ENCODE measurements at places on chromosomes 2 and 18.

DNA sequence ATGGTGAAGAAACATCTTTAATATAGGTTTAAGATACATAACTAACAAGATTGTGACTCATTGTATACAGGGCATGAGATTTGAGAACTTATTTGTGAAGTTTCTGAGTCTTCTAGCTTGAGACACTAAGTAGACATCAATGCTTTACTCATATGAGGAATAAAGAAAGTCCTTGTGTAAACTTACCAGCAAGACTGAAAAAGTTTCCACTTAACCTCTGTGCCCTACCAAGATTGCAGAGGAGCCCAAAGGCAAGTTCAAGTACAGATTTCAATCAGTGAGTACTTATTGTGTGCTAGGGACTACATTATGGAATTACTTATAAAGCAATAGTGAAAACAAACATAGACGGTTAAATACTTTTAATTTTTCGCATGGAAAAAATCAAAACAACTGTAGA is 1041.2 kb upstream of the CELF4 start:
- DNase-seq = no peak

DNA sequence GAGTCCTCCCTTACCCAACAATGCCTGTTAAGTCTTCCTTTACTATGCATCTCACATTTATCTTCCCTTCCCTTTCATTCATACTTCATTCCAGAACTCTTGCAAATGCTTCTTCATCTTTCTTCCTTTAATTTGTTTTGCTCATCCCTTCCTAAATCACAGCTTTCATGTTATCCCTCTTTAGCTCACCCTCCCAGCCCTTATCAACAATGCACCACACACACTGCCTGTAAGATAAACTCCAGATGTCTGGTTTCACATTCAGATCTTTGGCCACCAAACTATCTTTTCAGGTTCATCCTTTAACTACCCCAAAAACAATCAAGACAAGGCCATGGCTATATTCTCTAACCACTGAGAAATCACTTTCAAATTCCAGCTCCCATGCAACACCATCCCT is 3.4 kb downstream of the CCDC93 start:
- DNase-seq = no peak

DNA sequence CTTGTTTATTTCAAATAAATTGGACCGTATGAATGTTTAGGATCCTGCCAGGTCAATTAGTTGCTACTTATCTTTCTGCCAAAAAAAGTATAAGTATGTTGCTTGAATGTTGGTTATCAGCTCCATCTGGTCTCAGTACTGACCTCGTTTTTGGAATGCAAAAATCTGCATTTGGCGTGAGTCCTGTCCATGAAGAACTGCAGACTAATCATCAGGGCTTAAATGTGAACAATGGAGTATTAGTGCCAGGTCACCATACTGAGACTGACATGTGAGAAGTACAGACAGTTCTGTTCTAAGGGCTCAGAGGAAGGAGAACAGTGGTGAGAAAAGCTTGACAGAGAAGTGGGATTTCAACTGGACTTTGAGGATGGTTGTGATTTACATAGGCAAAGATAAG is 393.1 kb upstream of the SLC14A2 start:
- DNase-seq = no peak

- DNase-seq = no peak
These were observed 166.3 kb upstream of the HDAC4 start for GRCh38 chr2:239566995-239567568.

DNA sequence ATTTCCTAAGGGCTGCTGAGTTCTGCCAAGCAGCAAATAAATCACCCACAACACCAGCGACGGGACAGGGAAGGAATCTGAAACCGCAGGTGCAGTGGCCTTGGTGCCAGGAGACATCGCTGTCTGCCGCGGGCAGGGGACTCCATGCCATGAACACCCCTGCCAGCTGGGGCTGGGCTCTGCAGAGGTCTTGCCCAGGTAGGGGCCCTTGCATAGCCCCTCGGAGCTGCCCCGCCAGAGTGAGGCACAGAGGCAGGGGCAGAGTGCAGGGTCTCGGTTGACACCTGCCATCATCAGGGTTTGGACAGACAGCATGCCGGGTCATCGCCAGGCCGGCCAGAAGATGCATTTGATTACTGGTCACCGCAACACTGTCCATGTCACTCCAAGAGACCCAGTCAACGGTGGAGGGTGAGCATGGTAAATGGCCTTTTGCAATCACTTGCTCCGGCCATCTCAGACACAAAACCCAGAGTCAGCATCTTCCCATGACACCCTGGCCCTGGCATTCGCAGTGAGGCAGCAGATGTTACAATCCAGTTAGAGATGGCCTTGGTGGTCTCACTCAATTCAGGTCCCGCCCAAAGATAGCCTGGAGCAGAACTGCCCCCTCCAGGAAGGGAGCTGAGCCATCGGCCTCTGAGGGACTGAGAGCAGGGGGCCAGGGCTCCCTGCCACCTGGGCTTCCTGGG is 255.4 kb downstream of the NDUFA10 start:
- no peak for DNase-seq

DNA sequence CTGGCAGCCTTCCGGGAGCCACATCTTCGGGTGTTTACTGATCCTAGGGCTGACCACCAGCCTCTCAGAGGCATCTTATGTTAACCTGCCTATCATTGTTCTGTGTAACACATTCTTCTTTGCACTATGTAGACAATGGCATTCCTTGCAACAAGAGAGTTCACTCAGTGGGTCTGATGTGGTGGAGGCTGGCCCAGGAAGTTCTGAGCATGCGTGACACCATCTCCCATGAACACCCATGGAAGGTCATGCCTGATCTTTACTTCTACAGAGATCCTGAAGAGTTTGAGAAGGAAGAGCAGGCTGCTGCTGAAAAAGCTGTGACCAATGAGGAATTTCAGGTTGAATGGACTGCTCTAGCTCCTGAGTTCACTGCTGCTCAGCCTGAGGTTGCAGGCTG is 15.3 kb upstream of the ALMS1 start:
- no peak for DNase-seq

GRCh38 chr2:62641410-62641843 is 64.1 kb upstream of the EHBP1 start:
- no peak for DNase-seq

DNA sequence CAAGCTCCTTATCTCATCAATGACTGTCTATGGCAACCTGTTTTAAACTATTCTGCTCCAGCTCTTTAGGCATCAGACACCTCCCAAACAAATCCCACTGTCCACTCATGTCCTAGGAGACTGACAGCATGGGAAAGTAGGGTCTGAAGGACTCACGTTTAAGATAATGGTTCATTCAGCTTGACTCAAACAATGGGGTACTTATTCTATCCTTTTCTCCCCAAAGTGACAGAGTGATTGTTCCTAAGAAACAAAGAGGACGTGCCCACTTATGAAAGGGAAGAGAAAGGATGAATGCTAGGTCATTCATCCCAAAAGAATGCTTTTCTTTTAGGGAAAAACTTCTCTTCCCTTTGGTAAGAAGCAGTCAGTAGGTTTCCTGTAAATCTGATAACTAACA is 41.9 kb downstream of the ALK start:
- DNase-seq = no peak

GRCh38 chr2:100802066-100802465 is 17.9 kb upstream of the NPAS2 start:
- DNase-seq = no peak

GRCh38 chr2:143401861-143402260 is 272.6 kb downstream of the ARHGAP15 start:
- no peak for DNase-seq

DNA sequence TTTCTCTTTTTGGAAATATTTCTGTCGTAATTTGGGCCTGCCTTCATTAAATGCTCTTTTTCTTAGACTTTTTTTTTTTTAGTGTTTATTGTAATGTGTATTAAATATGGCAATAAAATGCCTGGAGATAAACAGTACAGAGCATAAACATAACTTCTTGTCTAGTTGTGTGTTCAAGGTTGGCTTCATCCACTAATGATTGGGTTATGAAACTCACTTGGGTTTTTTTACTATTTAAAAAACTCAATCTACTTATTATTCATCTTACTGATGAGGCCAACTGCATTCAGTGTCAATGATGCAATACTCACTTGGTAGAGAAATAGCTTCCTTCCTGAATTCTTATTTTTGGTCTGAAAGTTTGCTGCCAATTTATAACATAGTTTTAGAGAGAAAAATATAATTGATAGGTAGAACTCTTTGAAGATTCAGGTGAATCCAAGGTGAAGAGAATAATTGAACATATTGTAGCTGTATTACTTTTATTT is 144.2 kb upstream of the NABP1 start:
- DNase-seq = no peak

- DNase-seq = no peak
These were observed 198.7 kb downstream of the MCFD2 start for GRCh38 chr2:46716927-46717326.

GRCh38 chr2:239278361-239278760 is 122.5 kb downstream of the HDAC4 start:
- DNase-seq = no peak

DNA sequence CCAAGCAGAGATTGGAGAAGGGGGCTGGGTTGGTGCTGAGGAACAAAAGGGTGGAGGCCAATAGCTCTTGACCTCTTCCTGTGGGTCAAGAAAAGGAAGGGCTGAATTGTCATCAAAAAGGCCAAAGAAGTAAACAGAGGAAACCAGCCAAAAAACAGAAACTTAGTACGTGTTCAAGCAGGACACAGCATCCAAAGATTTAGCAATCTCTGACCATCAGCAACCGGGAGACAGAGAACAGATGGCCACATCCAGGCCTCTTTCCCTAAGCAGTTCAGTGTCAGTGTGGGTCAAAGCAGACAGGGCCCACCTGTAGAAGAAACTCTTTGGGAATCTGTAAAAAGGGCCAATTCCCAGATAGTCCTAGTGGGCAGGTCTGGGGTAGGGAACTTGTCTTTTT is 2.9 kb downstream of the DNPEP start:
- no peak for DNase-seq

GRCh38 chr2:76737607-76738006 is 784.6 kb downstream of the LRRTM4 start:
- DNase-seq = no peak

DNA sequence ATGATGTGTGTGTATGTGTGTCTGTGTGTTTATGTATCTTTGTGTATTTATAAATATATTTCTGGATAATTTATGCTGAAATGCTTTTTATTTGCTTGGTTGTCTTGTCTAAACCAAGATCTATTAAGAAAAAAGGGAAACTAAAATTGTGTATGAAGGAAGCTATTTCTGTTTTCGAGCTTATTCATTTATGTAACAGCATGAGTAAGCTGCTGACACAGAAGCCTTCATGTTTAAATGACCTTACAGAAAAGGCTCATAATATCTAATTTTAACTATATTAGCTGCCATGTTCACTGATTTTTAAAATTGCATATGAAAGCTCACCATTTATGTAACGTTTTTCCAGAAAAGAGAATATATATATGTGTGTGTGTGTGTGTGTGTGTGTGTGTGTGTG is 392.8 kb downstream of the PTH2R start:
- DNase-seq = no peak

Data from activated CD4-positive, CD25-positive, alpha-beta regulatory T cell (primary cell).